ENCODE measurements at places on chromosomes 7 and 10.
A peak's percentile ranks its signal among the peaks of the same experiment; 100 is the strongest.

- DNase-seq: no peak
Measured at GRCh38 chr10:130666215-130666614, 530.0 kb downstream of the GLRX3 start.

- DNase-seq: no peak
Measured at GRCh38 chr10:133523631-133524203, 3.4 kb upstream of the CYP2E1 start.

- no peak for DNase-seq
Measured at GRCh38 chr7:1900847-1901246, 230.8 kb downstream of the ELFN1 start.

DNA sequence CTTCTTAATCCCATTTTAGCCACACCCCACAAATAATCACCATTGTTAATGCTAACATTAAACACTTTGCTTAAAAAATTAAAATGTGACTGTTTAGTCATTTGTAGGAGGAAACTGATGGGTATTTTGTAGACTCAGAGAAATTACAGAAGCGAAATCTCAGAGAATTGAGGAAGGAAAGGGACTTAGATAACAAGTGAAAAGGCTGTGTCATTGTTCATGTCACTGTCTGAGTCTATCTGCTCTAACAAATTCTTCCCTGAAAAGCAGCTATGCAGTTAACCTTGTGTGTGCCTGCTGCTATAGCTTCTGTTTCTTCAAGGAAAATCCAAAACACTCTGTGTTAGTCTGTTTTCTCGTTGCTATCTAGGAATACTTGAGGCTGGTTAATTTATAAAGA lies 40.9 kb upstream of the PLXDC2 start:
- peak; percentile 72 for DNase-seq

- no peak for DNase-seq
Measured at GRCh38 chr7:98472521-98472954, 71.6 kb upstream of the BAIAP2L1 start.
